ENCODE measurements at places on chromosomes 3 and 15.

- DNase-seq: no peak
Measured at GRCh38 chr15:62877276-62877857, 165.2 kb upstream of the TPM1 start.

- DNase-seq: no peak
Measured at GRCh38 chr3:49998326-49998725, 58.4 kb downstream of the RBM6 start.

DNA sequence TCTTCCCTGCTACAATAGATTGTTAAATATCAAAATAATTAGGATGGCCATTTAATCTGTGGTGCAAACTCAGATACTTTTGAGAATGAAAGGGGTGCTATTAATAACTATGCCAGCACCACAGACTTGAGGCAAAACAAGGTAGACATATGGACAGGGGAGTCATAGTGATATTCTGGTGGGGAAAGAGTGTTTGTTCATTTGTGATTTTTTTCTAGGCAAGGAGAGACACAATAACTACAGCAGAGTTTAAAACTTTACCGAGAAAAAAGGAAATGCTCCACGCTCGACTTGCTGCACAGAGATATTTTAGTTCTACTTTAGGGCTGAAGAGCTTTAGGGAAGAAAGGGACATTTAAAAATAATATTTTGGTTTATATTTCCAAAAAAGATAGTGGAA lies 611.2 kb upstream of the GRM7 start:
- no peak for DNase-seq

DNA sequence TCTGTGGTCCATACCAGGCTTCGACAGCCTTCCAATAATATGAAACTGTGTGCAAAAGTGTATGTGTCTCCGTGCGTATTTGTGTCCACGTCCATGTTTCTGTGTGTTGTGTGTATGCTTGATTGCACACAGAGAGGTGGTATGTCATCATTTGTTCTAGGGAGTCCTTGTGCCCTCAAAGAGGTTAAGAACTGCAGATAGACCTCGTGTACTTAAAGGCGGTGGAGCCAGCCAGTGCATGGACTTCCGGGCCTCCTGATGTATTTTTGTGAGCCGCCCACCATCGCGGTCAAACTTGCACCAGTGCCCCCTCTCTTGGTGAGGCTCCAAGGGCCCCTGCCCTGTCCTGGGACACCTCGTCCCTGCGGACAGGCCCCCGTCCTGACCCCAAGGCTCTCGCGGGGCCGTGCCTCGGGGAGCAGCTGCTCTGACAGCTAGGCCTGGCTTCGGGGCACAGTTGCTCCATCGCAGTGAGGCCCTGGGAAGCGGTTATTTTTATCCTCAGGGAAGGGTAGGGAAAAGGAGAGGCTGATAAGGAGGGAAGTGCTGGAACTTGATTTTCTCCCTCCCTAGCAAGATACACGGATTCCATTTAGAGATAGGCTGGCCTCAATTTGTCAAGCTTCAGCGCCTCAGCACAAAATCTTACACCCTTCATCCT lies 1.2 kb upstream of the RYK start:
- DNase-seq: no peak

DNA sequence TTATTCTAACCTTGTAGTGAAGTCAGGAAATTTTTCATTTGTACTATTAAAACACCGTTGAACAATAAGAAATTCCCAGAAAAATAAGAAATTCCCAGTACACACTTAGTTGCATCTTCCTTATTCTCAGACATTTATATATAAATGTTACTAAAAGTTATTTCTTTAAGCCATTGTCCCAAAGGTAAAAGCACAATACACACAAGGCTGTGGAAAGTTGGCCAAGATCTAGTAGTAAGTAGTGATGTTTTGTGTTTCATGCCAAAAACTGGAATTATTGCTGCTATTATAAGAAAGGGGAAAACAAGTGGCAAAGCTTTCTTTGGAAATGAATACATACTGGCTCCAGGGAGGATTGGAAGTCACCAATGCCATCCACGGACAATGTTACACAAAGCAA lies 802.5 kb upstream of the DPPA4 start:
- no peak for DNase-seq

DNA sequence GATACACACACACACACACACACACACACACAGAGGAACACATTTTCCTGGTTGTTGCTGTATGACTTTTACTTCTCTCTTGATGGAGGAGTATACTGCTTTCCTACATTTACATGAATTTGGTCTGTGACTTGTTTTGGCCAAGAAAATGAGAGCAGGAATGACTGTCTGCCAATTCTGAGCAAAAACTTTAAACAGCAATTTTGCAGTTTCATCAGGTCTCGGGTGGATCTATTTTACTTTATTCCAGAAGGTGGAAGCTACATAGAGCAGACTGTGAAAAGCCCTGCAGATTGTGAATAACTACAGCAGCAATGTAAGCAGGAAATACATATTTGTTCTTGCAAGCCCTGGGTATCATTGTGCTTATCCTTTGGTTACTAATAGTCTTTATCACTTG lies 1350.0 kb upstream of the EPHA6 start:
- DNase-seq: no peak

DNA sequence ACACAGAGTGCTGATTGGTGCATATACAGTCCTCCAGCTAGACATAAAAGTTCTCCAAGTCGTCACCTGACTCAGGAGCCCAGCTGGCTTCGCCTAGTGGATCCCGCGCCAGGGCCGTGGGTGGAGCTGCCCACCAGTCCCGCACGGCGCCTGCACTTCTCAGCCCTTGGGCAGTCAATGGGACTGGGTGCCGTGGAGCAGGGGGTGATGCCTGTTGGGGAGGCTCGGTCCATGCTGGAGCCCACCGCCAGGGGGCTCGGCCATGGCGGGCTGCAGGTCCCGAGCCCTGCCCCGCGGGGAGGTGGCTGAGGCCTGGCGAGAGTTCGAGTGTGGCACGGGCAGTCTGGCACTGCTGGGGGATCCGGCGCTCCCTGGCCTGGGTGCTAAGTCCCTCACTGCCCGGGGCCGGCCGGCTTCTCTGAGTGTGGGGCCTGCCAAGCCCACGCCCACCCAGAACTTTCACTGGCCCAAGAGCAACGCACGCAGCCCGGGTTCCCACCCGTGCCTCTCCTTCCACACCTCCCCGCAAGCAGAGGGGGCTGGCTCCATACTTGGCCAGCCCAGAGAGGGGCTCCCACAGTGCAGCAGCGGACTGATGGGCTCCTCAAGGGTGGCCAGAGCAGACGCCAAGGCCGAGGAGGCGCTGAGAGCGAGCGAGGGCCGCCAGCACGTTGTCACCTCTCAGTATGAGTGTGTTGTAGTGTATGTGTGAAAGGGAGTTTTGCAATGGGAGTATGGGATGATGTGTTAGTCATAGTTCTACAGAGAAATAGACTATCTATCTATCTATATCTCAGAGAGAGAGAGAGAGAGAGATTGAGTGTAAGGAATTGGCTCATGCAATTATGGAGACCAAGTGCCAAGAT lies 69.0 kb downstream of the UBE2E2 start:
- DNase-seq: no peak

DNA sequence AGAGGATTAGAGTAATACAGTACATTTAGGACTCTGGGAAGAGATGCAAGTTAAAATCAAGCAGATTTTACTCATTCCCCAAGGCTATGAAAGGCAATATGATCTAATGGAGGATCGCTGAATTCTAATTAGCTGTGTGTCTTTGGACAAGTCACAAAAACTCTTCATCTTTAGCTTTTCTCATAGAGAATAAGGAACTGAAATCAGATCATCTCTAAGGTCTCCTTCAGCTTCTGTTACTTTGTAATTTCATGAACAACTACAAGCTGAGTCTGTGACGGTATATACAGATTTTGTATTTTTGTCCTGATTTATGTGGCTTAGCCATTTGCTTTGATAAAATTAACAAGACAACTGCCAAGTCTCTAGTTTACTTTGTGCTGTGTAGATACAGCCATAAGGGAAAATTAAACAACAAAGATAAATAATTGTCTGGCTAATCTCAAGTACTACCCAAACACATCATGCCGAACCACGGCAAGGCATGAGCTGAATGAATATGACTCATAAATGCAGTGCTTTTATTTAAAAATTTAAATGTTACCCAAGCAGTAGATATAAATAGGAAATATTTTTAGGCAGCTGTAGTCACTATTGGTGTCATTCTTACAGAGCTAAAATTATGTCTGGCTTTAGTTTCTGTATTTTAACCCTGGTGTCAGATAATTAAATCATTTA lies 81.5 kb downstream of the GAP43 start:
- no peak for DNase-seq

DNA sequence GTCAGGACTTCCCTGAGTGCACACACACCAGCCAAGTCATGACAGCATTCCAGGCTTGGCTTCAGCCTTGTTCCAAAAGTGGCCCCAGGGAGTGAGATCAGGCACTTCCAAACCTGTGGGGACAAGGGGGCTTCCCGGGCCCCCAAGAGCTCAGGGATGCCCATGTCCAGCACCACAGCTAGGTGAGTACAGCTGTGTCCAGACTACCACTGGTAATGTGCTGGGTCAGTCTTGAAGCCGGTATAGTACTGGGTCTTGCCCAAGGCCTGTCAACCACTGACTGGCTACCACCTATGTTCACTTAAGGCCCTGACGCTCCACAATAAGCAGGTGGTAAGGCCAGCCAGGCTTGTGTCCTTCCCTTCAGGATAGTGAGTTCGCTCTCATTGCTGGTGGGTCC lies 249.3 kb downstream of the UNC13C start:
- no peak for DNase-seq

GRCh38 chr3:141793476-141794260 lies 30.5 kb downstream of the GRK7 start:
- no peak for DNase-seq

Data from suppressor macrophage treated with lipopolysaccharide for 4 hours (primary cell).